ENCODE measurements at places on chromosomes 5 and 9. TPM values are rescaled to one million over a fixed set of nuclear protein-coding genes. Genes with fewer than 3 reads are reported as not detected.

MYMK gene
- total RNA-seq: not detected

ANKRD18A gene
- 14.8 TPM for total RNA-seq

PTGS1 gene
- 1.2 TPM for total RNA-seq

STING1 gene
- total RNA-seq: 1.6 TPM

ARL10 gene
- total RNA-seq: 0.61 TPM

ARL14EPL gene
- 0.08 TPM for total RNA-seq

CCDC69 gene
- 1.7 TPM for total RNA-seq

TSSK1B gene
- not detected for total RNA-seq

CNTNAP3 gene
- 7.3 TPM for total RNA-seq
